Activated T-cell treated with anti-CD3 and anti-CD28 coated beads, Interleukin-2, amount 50 U/mL, for 4 hours (primary cell): ENCODE measurements at places on chromosomes 4 and X.

DNA sequence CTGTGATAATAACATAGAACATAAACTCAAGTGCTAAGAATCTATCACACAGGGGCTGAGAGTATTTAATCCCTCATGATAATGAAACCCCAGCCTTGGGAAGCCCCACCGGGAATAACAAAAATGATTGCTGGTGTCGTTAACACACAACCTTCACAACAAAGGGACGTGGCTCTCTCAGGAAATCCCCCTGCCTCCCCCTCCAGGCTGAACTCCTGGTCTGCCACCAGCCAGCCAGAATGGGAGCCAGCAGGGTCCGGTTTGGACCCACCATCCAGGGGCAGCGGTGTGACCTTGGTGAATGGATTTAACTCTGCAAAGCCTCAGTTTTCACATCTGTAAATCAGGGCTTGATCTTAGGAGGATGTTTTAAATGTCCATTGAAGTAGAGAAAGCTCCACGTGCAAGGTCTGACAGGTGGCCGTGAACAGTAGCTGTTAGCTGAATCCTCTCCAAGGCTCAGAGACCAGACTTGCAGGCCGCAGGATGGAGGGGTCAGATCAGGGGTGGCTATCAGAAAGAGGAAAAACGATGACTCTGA lies 46.5 kb downstream of the ABLIM2 start:
- DNase-seq = no peak

DNA sequence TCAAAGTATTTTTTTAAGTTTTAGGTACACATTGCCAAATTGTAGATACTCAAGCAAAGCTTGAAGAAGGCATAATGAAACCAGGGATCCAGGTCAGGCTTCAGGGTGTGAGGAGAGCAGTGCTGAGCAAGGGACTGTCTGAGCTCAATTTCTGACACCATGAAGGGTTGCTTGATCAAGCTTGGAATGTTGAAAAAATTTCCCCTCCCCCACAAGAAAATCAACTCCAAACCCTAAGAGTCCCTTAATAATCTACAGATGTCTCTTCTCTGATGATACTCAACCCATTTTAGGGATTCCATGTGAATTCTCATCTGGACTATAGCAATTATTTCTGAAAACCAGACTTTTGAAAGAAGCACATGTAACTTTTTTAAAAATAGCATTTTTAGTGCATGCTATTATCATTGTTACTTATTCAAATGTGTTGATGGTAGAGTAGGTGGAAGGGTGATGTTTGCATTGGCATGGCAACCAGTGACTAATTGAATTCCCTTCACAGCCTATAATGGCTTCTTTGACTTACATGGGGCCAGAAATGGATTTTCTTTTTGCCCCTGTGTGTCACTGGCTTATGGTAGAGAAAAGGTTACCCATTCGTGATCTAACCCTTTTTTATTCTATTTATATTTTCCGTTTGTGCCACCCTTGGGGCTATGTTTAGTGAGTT lies 252.0 kb downstream of the FBXW7 start:
- no peak for DNase-seq

- no peak for DNase-seq
These were observed 27.2 kb upstream of the CD40LG start for GRCh38 chrX:136620780-136621179.

DNA sequence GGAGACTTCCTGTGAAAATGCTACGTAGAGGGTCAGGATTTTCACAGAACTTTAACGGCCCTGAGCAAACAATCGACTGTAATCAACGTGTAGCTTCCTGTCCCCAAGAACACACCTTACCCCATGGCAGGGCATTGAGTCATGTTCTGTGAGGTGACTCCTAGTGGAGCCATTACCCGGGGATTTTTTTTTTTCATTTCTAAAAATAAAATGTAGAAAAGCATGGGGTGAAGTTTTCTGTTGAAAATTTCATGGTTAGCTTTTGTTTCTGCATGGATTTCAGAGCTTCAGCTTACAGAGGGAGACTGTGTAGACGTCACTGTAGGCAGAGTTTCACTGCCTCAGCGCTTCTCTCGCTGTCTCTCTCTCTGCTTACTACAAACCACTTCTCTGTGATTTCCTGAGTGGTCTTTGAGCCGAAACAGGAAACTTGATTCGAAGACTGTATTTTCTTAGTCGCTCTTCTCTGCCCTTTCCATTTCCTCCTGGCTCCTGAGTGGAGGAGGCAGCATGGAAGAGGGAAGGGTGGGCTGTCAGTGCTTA lies 111.7 kb downstream of the NFKB1 start:
- DNase-seq = no peak

DNA sequence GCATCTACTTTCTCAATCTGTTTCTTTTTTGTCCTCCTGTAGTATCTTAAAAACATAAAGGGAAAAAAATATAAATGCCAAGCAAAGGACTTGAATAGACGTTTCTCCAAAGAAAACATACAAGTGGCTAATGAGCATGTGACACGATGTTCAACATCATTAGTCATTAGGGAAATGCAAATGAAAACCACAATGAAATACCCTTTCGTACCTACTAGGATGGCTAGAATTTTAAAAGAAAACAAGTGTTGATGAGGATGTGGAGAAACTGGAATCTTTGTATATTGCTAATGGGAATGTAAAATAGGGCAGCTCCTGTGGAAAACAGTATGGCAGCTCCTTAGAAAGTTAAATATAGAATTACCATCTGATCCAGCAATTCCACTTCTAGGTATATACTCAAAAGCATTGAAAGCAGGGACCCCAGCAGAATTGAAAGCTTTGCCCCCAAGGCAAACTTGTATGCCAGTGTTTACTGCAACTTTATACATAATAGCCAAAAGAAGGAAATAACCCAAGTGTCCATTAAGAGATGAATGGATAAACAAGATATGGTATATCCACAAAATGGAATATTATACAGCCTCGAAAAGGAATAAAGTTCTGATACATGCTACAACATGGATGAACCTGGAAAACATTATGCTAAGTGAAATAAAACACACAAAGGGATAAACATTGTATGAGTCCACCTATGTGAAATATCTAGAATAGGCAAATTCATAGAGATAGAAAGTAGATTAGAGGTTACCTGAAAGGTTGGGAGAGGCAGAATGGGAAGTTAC lies 138.3 kb downstream of the SH3KBP1 start:
- no peak for DNase-seq

DNA sequence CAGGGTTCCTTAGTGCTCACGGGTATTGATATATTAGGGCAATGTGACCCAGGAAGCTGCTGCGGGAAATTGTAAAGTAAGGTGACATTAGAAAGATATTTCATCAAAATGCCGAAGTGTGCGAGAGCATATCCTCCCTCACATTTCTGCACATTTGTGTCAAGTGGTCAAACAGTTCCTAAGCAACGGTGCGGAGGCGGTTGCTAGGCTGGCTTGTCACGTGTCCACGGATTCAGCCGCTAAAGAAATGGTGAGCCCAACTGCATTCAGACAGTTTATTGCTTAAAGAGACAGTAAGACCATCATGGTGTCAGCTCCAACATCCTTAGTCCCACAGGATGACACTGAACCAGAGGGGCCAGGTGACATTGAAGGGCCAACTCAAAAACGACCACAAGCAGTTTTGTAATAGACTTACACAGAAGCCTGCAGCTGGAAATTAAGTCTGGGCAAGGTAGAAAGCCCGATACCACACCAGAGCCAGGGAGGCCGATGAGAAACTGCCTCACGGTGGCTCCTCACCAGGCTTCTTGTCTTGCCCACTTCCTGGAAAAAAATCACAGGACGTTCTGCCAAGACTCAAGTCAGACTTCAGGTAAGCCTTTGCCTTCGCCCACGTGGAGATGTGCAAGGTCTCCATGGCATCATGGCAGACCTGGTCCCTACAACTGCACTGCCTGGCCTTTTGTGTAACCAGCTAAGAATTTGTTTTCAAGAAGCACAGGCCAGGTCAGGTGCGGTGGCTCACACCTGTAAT lies 50.4 kb downstream of the USP11 start:
- no peak for DNase-seq

- DNase-seq = no peak
These were observed 1.1 kb upstream of the RAP1GDS1 start for GRCh38 chr4:98260047-98260578.

- no peak for DNase-seq
These were observed 2.6 kb downstream of the RAB28 start for GRCh38 chr4:13481569-13481968.

DNA sequence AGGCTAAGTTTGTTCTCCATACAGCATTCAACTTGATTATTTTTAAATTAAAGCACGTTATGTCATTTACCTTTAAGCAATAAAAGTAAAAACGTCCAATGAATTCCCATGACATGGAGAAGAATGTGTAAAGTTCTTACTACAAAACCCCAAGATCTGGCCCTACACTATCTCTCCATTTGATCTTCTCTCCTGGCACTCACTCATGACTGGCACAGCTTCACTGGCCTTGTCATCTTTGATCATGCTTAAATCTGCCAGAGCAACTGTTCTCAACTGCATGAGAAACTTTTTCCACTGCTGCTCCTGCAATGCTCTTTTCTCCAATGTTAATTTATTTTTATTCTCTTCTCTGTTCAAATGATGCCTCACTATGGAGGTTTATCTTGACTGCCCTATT lies 1109.0 kb upstream of the IGFBP7 start:
- DNase-seq = no peak

DNA sequence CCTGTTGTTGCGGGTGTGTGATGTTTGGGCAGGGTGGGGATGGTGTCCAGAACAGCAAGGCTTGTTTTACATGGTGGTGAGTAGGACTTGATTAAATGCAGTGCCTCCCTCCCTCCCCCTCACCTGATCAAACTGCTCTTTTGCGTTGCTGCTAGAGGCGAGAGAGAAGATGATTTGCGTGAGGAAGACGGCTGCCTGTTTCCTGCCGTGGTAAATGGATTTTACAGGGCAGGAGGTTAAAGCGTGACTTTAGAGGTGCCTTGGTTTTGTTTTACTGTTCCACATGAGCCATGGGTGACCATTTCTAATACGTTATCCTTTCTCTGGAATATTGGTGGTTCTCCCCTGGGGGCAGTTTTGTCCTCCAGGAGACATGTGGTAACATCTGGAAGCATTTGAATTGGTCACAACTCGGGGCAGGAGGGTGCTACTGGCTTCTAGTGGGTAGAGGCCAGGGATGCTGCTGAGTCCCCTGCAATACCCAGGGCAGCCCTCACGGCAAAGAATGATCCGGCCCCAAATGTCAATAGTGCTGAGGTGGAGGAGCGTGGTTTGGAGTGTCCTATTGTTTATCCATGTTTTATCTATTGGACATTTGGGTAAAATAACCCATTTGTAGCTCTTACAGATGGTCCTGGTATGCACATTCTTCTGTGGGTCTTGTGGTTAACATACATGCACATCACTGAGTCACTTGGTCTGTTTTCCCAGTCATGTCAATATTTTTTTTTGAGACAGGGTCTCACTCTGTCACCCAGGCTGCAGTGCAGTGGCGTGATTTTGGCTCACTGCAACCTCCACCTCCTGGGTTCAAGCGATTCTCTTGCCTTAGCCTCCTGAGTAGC lies 73.7 kb downstream of the SHROOM2 start:
- no peak for DNase-seq

- no peak for DNase-seq
These were observed 231.0 kb downstream of the ADAMTS3 start for GRCh38 chr4:72338060-72338459.

GRCh38 chrX:11555759-11556158 lies 110.0 kb downstream of the ARHGAP6 start:
- DNase-seq = no peak

- DNase-seq = peak; percentile 82
These were observed 940 bp upstream of the NSD2 start for GRCh38 chr4:1870328-1870577.

- no peak for DNase-seq
These were observed 82.4 kb upstream of the BMP3 start for GRCh38 chr4:80948141-80948540.

DNA sequence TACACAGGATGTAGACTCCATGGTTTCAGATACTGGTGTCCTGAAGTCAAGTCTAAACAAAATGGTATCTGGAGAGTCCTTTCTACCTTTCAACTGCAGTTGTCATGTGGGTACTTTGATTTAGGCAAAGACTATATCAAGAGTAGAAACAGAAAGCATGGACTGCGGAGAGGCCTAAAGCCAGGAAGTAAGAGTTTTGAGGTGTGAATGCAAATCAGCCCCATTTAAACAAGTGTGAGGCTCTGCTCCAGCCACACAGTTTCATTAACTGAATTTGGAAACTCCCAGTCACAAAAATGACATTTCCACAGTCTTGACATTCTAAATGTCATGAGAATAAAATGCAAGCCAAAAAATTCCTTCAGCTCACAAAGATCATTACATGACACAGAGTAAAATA lies 87.2 kb upstream of the MCF2 start:
- no peak for DNase-seq

DNA sequence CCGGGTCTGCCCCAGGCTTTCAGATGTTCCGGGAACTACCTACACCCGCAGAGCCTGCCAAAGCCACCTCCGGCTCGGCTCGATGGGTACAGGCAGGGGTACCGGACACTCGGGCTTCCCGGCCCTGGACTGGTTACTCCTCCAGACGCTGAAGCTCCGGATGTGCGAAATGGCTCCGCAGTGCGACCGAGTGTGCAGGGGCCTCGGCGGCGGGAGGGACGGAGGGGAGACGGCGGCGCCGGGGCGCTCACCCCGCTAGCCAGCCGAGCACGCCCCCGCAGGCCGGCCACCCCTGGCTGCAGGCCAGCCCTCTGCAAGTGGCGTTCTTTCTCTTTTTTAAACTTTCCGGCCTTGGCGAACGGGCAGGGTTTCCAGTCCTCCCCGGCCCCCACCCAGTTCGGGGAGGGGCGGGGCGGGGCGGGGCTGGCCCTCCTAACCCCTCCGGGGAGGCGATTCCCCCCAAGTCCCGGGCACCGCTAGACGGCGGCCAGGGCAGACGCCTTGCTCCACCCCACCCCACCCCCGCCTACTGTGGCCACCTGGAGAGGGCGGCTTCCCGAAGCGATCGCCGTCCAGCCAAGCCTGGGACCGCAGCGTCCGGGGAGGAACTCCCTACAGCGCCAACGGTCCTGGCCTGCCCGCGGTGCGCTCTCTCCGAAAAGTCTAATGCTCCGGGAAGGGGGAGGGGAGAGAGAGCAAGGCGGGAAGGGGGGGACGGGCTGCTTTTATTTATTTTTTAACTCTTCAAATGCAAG lies 7.5 kb downstream of the BCOR start:
- no peak for DNase-seq

- DNase-seq = no peak
These were observed at the start of gene TCEAL9 for GRCh38 chrX:103356130-103356798. TCEAL9 (plus strand) TSS chrX:103356506; CDS start chrX:103357685, 1,179 bp downstream.

GRCh38 chrX:49122499-49122898 lies 1.0 kb downstream of the GPKOW start:
- DNase-seq = no peak

DNA sequence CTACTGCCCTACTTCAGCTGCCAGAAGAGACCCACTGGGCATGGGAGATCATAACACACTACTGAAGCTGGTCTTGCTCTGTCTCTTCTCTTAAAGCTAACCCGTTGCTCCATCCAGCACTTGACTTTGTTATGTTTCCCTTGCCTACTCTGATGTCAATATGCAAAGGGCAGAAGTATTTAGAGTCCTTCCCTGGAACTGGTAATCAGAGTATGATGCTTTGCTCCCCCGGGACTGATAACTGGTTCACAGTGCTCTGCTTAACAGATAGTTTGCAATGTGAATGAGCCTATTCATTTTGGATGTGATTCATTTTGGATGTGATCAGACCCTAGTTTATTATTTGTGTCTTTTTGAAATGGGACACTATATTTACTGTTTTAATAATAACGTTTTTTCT lies 12.3 kb upstream of the UCP1 start:
- no peak for DNase-seq

GRCh38 chrX:10756441-10756840 lies 136.1 kb upstream of the MID1 start:
- DNase-seq = no peak
